Nucleus accumbens (tissue), 56 donors: ENCODE measurements at places on chromosomes 2 and 18.

DNA sequence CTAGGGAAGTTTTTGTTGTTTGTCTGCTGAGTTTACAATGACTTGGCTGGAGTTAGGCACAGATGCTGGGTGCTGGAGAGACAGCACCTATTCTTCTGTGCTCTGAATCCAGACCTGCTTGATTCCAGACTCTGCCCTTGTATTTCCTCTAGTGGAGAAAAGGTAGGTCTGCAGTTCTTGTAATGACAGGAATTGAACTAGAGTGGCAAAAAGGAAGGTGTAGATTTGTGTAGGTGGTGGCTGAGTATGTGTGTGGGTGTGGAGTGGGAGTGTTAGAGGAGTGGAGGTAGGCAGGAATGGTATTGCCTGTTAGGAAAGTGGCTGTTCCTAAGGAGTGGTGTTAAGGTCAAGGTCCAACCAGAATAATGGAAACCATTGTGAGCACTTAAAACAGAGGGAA lies 71.9 kb upstream of the LYPD6 start:
- no peak for DNase-seq

DNA sequence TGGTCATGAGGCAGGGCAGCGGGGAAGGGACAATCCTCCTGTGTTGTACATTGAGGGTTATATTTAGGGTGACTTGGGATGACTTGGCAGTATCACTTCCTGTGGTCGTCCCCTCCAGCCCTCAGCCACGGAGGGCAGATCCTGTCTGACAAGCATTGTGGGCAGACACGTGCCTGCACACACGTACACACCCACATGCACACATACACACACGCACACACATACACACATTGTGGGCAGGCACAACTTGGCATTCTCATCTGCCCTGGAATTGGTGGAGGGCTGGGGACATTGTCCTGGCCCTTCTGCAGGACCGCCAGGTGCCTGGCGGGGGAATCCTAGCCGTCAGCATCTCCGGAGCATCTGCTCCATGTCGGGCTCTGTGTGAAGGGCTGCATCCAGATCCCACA lies 47.6 kb downstream of the ODC1 start:
- no peak for DNase-seq

DNA sequence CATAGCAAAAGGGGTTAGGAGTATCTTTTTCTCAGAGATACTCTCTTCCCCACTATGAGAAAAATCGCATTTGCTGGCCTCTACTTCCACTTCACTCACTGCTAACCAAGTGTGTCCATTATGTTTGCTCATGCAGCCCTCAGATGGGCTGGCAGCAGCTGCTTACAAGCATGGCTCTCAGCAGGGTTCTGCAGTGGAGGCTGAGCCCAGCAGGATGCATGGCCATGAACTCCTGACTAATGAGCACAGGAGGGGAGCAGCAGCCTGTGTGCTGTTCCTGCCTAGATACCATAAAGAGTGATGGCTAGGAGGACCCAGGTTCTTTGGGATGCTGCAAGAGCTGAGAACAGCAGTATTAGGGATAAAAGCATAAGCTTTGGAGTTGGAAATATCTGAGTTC lies 316.9 kb upstream of the THSD7B start:
- DNase-seq = no peak

DNA sequence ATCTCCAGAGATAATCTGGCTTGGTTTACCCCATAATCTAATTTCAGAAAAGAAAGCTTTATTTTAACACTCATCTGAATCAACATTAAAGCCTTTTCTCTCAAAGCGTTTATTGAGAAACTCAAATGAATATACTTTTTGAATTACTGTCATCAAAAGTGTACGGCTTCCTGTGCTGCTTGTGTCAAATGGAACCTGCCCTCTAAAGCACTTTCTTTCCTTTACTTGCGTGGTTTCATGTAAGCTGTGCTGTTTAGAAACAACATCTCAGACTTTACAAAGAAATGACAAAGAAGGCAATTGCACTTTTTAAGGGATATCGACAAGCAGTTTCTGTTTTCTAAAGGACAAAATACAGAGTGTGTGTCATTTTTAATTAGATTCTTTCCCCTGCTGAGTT lies 35.1 kb downstream of the CYBRD1 start:
- no peak for DNase-seq

DNA sequence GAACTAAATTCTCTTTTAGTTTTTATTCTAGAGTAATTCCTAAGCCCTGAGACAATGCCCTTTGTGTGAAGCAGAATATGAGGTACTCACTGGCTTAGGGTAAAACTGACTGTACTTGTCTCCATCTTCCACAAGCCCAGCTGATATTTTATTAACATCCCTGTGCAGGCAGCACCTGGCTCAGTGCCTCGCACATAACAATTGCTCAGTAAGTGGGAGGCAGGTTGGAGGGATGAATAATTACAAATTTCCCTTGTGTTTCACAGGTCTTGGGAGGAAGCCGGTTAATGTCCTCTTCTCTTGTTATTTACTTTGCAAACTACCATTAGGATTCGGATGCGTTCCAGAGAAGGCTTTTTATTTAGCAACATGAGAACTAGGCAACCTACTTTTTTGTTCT lies 249.8 kb upstream of the FSHR start:
- DNase-seq = peak; percentile 1

- no peak for DNase-seq
Observed at GRCh38 chr2:27844821-27845255, 45.3 kb downstream of the RBKS start.

DNA sequence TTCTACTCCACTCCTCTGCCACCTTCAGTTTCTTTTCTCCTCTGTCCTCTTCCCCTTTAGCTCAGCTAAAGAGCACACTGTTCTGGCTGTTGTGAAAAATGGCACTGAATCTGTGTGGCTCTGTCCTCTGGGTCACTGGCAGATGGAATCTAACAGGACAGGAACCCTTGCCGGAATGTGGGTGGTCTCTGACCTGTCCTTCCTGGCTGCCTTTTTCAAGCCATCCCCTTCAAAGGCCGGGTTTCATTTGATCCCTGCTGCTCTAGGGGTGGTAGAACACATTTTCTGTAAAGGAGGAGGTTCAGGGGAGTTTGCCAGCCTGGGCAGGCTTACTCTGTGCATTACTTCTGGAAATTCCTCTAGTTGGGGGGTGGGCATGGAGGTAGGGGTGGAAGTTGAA lies 29.9 kb downstream of the MTCL1 start:
- no peak for DNase-seq

DNA sequence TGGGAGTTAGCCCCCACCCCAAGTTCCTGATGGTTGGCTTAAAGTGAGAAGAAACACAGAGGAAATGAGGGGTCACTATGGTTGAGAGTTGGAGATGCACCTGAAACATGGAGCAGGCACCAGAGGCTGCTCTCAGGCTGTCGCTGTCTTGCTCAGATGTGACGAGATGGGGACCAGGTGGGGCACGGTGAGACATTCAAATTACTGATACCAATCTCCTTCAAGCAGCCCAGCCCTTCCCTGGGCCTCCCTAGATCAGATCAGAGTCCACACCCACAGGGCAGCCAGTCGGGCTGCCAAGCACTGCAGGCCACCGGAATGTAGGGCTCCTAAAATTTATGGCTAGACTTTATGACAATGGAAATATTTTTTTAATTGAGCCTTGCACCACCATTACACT lies 176.6 kb downstream of the CELF4 start:
- no peak for DNase-seq

GRCh38 chr2:96875498-96876268 lies 5.8 kb upstream of the SEMA4C start:
- DNase-seq = no peak

GRCh38 chr2:80057956-80058355 lies 246.6 kb downstream of the LRRTM1 start:
- no peak for DNase-seq

- DNase-seq = no peak
Observed at GRCh38 chr2:99088017-99088416, 53.5 kb upstream of the C2orf15 start.

GRCh38 chr2:138964418-138964817 lies 184.2 kb upstream of the NXPH2 start:
- DNase-seq = no peak

GRCh38 chr2:20577495-20578235 lies 73.2 kb downstream of the HS1BP3 start:
- no peak for DNase-seq

- DNase-seq = no peak
Observed at GRCh38 chr18:73879766-73880165, 267.9 kb downstream of the FBXO15 start.

DNA sequence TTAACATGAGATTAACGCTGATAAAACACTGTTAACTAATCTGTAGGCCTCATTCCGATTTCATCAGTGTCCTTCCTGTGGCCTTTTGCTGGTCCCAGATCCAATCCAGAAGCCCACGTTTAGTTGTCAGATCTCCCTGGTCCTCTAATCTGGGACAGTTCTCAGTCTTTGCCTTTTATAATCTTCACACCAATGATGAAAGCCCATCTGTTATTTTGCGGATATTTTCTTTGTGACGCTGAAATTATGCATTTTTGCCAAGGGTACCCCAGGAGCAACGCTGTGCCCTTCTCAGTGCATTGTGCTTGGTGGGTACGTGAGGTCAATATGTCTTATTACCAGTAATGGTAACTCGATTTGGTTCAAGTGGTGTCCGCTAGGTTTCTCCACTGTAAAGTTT lies 51.1 kb downstream of the COPS8 start:
- DNase-seq = no peak

DNA sequence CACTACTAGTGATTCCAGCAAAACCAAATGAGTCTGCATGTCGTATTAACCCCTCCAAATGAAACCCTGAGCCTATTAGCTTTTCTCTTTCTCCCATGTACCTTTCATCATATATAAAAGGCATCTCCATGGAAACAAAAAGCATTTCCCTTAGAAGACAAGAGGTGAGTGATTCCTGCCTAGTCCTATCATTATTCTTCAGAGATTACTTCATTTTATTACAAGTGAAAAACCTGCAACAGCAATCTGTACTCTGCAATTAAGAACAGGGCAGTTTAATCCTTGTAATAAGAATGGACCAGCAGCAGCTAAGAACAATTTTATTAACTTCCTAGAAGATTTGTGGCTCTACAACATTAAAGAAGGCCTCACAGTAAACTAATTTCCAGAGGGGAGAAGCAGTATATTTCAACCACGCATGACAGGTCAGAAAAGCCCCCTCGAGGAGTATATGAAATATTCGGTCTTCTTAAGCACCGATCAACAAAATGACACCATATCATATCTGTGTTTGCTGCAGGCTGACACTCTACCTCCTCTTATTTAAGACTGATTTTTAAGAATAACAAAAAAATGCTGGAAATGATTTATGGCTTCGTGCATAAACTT lies 132.3 kb upstream of the TFPI start:
- no peak for DNase-seq

GRCh38 chr18:23618862-23619387 lies 32.6 kb upstream of the NPC1 start:
- no peak for DNase-seq

- no peak for DNase-seq
Observed at GRCh38 chr18:45111502-45111848, 430.8 kb downstream of the SETBP1 start.

DNA sequence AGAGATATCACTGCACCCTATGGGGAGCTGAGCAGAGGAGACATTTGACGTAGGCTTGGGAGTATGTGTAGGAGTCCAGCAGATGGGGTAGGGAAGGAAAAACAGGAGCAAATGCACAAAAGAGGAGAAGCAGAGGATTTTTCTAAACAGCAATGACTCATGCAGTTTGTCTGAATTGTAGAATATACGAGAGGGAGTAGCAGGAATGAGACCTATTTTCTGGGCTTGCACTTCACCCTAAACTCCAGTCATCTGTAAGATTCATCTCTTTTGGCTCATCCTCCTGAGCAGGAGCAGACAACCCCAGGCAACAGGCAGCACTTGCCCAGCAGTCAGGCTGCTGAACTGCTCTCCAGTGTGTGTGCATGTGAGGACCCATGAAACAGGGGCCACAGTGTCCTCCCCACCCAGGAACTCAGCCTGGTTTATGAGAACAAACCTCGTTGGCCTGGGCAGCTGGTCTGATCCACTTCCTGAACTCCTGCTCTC lies 100.2 kb upstream of the CDC42EP3 start:
- no peak for DNase-seq

GRCh38 chr2:122168799-122169198 lies 413.3 kb downstream of the TSN start:
- DNase-seq = no peak

DNA sequence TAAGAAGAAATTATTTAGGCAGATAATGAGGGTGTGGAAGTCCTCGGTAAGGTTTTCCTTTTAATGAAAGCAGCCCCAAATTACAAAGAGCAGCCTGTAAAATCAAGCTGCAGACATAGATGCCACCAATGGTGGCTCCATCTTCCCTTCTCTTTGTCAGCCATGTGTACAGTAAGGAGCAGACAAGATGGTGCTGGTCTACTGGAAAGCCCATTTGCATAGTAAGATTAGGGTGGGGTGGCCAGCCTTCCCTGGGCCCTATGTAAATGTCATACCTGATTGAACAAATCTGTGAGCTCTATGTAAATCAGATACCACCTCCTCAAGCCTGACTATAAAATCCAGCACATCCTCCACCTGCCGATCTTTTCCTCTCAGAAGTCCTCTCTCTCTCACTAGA lies 154.4 kb upstream of the SERTAD2 start:
- no peak for DNase-seq

DNA sequence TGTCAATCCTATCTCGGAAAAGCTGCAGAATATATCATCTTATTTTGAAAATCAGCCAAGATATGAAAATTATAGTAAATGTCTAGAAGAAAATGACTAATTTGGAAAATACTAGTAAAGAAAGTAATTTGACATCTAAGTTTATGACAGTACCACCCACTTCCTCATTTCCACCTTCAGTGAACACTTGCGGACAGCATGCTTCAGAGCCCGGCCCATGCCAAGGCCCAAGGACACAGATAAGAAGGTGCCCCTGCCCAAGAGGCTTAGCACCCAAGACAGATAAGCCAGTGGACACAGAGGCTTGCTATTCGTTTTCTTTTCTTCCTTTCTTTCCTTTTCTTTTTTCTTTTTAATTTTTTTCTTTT lies 4.8 kb upstream of the KCNG2 start:
- no peak for DNase-seq

- no peak for DNase-seq
Observed at GRCh38 chr18:56276466-56276865, 361.9 kb downstream of the TXNL1 start.

- DNase-seq = no peak
Observed at GRCh38 chr18:74520096-74520833, 14.0 kb upstream of the CNDP1 start.

GRCh38 chr18:44411262-44411905 lies 269.3 kb upstream of the SETBP1 start:
- no peak for DNase-seq

DNA sequence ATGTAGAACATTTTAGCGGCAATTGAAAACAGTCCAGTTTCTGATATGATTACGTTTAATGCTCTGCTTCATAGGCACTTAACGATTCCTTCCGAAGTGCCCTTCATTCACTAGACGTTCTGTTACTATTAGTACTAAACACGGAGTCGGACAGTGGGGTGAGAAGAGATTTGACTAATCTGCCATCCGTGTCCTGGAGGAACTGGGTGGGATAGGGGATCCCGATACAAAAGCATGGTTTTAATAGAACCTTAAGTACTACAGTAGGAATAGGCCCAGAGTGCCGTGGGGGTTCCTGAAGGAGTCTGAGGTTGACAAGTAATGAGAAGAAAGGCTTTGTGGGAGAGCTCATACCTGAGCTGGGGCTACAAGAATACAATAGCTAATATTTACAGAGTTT lies 631 bp downstream of the MORN2 start:
- DNase-seq = no peak

GRCh38 chr18:6315517-6316331 lies 99.0 kb downstream of the L3MBTL4 start:
- no peak for DNase-seq
